ENCODE measurements at places on chromosomes 12 and 14. TPM values are rescaled to one million over a fixed set of nuclear protein-coding genes. Genes with fewer than 3 reads are reported as not detected.

Gene ACOT6
- not detected for total RNA-seq

Gene E2F7
- 8.2 TPM for total RNA-seq

Gene SMAGP
- 23.9 TPM for total RNA-seq

Gene ITGA7
- total RNA-seq: 2.2 TPM

Gene PGF
- 2.5 TPM for total RNA-seq

Gene TAMALIN
- 0.56 TPM for total RNA-seq

Gene GNB3
- 2.1 TPM for total RNA-seq

Gene NINJ2
- total RNA-seq: 0.66 TPM

Gene SHMT2
- 126 TPM for total RNA-seq

Gene GLT1D1
- not detected for total RNA-seq

Gene SOX5
- total RNA-seq: not detected

Gene ACRBP
- 0.45 TPM for total RNA-seq

Gene GLIPR1L1
- total RNA-seq: not detected

Gene SIX1
- 4.8 TPM for total RNA-seq

Gene CLEC4D
- total RNA-seq: not detected

Gene MANSC1
- total RNA-seq: 4.3 TPM

Gene INHBC
- total RNA-seq: not detected

Gene PMCH
- not detected for total RNA-seq

Gene OR4K13
- not detected for total RNA-seq

Gene GSC
- total RNA-seq: 0.58 TPM

Gene RNASE11
- not detected for total RNA-seq

Gene FIGNL2
- total RNA-seq: 0.27 TPM

Gene LRFN5
- total RNA-seq: not detected

Gene CBX5
- total RNA-seq: 30.7 TPM

Gene RILPL1
- 14.1 TPM for total RNA-seq

Gene STXBP6
- total RNA-seq: 2.0 TPM

Gene RAD9B
- 0.13 TPM for total RNA-seq

Gene C1RL
- total RNA-seq: 15.6 TPM

Gene SPIC
- not detected for total RNA-seq

Gene KCNA5
- total RNA-seq: not detected

Gene SOAT2
- 0.23 TPM for total RNA-seq

Gene INSM2
- not detected for total RNA-seq

Gene RPGRIP1
- total RNA-seq: 0.28 TPM

Gene GDF3
- total RNA-seq: not detected

Gene CD69
- not detected for total RNA-seq

Gene CELA1
- total RNA-seq: not detected

Gene FBXO21
- 25.4 TPM for total RNA-seq

Gene NCAPD2
- total RNA-seq: 63.1 TPM

Gene KNTC1
- total RNA-seq: 22.5 TPM

Gene FAM181A
- not detected for total RNA-seq

Gene MYF6
- not detected for total RNA-seq

Gene RNASE7
- total RNA-seq: not detected

Gene SCNN1A
- 21.8 TPM for total RNA-seq

Gene MYF5
- total RNA-seq: not detected

Gene AJUBA
- 39.4 TPM for total RNA-seq

Gene THTPA
- 11.9 TPM for total RNA-seq

Gene ARF6
- total RNA-seq: 82.4 TPM

Gene ITGB7
- 0.35 TPM for total RNA-seq

Gene CLEC4E
- total RNA-seq: 0.26 TPM

Gene RNASE3
- not detected for total RNA-seq

Gene NOPCHAP1
- 29.2 TPM for total RNA-seq

Gene RNASE2
- total RNA-seq: not detected

Gene TSPAN8
- total RNA-seq: 0.69 TPM

Gene C12orf75
- total RNA-seq: 120 TPM

Gene ASCL1
- not detected for total RNA-seq

Gene GUCY2C
- not detected for total RNA-seq
